H1 (cell line): ENCODE measurements at places on chromosomes 2 and 18.

DNA sequence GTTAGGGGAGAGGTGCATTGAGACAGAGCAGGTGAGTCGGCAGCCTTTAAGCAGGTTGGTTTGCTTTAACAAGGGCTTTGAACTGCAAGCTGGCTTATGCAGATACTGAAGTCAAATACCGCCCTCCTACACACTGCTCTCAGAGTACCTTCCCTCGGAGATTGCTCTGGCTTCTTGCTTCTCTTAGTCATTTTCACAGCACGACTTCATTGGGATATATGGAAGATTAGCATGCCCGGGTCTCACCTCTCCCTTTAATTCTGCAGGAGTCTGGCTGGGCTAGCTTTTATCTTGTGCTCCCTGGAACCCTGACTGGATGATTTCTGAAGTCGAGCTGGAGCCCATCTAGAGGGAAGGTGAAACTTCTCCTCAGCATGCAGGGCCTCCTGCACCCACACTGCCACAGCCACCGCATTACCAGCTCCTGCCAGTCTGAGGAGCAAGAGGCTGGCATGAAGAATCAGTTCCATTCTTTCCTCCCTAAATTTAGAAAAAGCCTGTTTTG is 395.5 kb upstream of the HNRNPA3 start:
- no peak for DNase-seq

DNA sequence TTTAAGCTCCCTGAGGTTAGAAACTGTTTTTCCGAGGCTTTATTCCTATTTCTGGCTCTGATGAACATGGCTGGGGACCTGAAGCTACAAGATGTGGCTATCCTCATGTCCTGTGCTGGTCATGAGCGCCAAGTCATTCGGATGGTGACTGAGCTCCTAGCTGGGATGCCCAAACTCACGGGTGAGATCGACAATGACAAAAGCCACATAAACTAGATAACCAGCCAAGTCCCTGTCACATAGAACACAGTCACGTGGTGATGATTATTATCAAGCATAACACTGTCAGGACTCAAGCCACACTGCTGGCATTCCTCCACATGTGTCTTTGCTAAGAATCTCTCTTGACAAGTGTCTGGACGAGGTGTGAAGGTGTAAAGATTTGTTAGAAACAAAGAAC is 274.9 kb downstream of the CLIP4 start:
- no peak for DNase-seq

DNA sequence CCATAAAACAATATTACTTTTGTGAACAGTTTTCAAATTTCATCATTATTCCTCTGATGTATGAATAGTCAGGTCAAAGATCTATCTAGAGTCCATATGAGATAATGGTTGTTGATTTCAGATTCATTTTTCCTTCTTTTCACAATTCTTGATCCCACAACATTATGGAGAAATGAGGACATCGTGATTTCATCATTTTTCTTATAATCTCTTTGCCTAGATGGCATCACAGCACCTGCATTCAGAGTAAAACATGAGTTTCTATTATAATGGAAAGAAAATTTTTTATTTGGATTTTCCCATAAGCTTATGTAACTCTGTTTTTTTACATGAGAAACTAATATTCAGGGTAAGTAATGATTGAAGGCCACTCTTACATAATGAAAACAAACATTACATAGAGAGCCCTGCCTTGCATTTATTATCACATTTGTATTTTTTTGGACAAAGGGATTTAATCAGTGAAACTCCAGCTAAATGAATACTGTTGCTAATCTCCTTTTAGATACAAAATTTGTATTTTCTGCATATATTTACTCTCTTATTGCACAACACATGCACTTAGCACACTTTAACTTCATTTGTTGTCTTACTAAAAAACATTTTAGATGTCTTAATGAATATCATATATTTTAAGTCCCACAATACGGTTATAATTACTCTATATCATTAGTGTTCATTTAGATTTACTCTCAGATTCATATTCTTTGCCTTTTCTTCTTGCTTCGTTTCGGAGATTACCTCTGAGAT is 188.4 kb upstream of the KYNU start:
- no peak for DNase-seq

DNA sequence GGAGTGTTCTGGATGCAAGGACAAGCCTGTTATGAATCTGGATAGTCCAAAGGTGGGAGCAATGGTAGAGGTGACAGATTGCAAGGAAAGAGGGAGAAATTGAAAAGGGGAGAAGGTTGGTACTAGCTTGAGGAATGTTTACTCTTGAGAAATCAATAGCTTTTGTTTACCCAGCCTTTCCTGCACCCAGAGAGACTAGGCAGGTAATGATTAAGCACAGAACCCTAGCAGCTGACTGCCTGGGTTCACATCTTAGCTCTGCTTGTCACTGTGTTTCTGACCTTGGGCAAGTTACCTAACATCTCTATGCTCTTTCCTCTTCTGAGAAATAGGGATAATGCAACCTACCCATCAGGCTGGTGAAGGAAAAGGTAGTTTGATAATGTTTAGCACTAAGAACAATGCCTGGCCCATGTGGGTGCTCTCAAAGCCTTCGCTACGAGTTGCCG is 178.6 kb downstream of the MGAT5 start:
- no peak for DNase-seq

- DNase-seq, result no peak
These were observed 101.9 kb downstream of the ACTR2 start for GRCh38 chr2:65329525-65329924.

DNA sequence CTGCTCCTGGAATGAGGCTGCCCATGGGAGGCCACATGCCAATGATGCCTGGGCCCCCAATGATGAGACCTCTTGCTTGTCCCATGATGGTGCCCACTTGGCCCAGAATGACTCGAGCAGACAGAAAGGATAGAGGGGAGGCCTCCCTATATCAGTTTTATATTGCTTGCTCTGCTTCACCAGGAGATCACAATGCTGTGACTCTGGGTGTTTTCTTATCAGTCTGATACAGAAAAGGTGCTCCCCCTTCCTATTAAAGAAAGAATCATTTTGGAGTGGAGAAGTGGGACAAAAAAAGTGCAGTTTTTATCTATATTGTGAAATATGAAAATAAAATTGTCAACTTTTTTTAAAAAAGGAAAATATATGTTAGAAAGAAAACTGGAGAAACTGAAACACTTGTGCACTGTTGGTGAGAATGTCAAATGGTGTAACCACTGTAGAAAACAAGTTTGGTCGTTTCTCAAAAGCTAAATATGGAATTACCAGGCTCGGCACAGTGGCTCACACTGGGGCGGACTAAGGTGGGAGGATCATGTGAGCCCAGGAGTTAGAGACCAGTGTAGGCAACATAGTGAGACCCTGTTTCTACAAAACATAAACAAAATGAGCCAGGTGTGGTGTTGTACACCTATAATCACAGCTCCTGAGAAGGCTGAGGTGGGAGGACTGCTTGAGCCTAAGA is 21.8 kb downstream of the LPIN2 start:
- no peak for DNase-seq
